ENCODE measurements at places on chromosomes 6 and 20.

DNA sequence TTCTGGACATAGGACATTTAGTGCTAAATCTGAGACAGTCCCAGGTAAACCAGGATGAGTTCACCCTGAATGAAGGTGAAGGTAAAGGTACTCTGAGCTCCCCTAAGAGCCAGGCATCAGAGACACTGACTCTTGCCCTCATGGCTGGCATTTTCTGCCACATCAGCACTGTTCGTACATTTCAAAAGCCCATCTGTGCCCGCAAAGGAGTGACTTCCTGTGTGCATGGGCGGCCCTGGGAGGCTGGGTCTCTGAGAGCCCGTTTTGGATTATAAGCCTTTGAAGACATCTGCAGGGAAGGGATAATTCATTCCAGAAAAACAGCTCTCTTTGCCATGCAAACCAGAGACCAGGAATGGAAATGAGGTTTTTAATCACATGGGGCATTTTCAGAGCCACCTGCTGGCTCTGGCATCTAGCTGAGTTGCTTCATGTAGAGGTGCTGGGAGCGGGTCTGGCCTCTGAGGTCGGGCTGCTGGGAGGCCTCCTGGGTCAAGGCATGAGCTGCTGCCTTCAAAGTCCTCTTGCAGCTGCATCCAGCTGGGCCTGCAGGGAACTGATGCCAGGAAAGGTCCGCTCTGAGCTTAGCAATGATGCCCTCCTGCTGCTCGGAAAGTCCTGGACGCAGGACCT is 348.3 kb downstream of the DHX35 start:
- no peak for DNase-seq

DNA sequence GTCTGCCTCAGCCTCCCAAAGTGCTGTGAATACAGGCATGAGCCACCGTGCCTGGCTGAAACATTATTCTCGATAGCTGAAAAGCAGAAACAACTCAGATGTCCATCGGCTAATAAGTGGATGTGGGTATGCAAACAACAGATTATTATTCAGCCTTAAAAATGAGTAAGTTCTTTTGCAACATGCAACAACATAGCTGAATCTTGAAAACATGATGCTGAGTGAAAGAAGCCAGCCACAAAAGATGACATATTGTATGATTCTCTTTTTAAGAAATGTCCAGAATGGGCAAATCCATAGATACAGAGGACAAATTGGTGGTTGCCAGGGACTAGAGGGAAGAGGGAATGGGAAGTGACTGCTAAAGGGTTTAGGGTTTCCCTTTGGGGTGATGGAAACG is 61.7 kb downstream of the RIOK1 start:
- no peak for DNase-seq

- no peak for DNase-seq
Observed at GRCh38 chr20:828987-829386, 4.5 kb upstream of the FAM110A start.

DNA sequence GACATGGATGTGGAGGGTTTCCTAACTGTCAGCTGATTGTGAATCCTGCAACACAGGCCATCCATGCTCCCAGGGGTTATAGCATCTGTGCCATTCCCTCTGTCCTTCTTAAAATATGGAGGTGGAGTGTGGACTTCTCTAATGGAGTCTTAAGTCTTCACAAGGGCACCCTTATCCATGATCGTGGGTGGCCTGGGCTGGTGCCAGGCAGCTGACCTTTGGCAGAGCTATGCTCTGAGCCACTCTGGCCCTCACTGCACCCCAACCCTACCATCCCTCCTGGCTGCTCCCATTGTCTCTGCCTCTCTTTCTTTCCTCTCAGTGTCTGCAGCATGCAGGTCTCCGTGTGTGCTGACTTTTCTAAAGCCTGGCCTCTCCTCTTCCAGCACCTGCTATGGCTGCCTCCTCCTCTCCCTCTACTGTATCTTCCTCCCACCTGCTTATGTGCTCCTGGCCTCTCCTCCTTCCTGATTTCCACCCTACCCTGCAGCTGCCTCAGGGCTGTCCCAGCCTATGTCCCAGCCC is 11.2 kb upstream of the PCMTD2 start:
- no peak for DNase-seq

GRCh38 chr6:147765541-147765940 is 257.1 kb downstream of the SAMD5 start:
- DNase-seq, result no peak

- DNase-seq, result no peak
Observed at GRCh38 chr6:23985015-23985414, 141.0 kb upstream of the NRSN1 start.

GRCh38 chr6:157812425-157813171 is 10.4 kb upstream of the SNX9 start:
- no peak for DNase-seq

- no peak for DNase-seq
Observed at GRCh38 chr20:3190681-3191111, 13.8 kb downstream of the DDRGK1 start.

DNA sequence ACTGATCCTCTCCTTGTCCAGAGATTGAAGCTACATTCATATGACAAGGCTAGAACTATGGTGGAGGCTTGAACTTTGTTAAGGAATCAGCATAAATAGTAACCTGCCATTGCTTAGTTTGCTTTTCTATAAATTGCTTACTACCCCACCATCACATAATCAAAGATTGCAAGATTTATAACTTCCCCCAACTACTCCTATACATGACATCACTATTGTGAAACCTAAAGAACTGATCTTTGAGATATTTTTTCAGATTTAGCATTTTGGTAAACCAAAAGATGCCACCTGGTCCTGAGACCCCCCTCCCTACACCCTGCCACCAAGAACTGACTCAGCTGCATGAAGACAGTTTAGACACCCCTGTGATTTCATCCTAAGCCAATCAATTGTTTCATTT is 385.3 kb downstream of the CDC5L start:
- DNase-seq, result no peak

DNA sequence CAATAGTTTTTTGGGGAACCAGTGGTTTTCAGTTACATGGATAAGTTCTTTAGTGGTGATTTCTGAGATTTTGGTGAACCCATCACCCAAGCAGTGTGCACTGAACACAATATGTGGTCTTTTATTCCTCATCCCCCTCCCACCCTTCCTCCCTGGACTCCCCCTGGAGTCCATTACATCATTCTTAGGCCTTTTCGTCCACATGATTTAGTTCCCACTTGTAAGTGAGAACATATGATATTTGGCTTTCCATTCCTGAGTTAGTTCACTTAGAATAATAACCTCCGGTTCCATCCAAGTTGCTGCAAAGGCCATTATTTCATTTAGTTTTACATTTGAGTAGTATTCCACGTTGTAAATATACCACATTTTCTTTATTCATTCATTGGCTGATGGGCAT is 28.3 kb downstream of the RPP40 start:
- DNase-seq, result no peak

GRCh38 chr20:40617594-40617993 is 71.4 kb downstream of the MAFB start:
- no peak for DNase-seq

DNA sequence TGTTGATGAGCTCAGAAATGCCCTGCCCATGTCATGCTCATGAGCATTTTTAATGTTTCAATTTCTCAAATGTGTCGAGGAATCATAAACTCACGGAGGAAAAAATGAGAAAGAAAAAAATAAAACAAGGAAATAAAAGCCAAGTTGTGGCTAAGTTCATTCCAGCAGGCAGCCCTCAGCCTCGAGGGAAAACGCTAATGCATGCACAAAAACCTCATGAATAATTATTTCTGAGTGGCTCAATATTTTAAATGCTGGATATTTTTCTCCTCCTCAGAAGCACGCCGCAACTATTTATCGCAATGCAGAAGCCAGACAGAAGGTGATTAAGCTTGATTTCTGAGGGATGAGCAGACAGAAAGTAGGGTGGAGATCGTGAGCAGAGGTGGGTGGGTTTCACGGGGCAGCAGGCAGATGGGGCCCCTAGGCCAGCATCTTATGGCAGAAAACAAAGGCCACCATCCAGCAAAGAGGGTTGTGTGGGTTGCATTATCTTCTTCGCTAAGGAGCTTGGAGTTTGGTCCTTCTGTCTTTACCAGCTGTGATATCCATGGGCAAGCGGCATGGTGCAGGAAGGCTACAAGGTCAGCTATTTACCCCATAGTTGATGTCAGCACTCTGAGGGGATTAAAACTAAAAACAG is 151.5 kb upstream of the LRFN2 start:
- no peak for DNase-seq
